ENCODE measurements at places on chromosomes 3 and 15. TPM values are rescaled to one million over a fixed set of nuclear protein-coding genes. Genes with fewer than 3 reads are reported as not detected.

- DNase-seq = no peak
Observed at GRCh38 chr15:41207687-41208448, 22.7 kb downstream of the EXD1 start.

- DNase-seq = no peak
Observed at GRCh38 chr3:49831341-49831740, 17.6 kb upstream of the UBA7 start.

VPS13C gene
- total RNA-seq = 60.2 TPM

DNA sequence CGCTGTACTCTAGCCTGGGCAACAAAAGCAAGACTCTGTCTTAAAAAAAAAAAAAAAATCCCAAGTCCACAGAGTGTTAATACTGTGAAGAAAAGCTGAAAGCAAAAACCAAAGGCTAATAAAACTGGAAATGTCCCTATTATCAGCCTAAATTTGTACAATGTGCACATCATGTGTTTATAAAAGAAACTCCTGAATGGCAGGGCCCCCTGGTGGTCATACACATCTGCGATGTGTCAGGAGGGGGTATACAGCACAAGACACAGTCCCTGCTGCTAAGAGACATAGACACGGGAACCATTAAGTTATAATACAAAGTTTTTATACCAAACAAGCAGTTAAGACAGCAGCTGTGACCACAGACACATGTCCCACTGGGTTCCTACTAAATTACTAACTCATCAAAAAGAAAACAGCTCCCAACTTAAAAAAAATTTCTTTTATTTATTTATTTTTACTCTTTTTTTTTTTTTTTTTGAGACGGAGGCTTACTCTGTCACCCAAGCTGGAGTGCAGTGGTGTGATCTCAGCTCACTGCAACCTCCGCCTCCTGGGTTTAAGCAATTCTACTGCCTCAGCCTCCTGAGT is 31.0 kb downstream of the IDH2 start:
- peak; percentile 91 for DNase-seq

DNA sequence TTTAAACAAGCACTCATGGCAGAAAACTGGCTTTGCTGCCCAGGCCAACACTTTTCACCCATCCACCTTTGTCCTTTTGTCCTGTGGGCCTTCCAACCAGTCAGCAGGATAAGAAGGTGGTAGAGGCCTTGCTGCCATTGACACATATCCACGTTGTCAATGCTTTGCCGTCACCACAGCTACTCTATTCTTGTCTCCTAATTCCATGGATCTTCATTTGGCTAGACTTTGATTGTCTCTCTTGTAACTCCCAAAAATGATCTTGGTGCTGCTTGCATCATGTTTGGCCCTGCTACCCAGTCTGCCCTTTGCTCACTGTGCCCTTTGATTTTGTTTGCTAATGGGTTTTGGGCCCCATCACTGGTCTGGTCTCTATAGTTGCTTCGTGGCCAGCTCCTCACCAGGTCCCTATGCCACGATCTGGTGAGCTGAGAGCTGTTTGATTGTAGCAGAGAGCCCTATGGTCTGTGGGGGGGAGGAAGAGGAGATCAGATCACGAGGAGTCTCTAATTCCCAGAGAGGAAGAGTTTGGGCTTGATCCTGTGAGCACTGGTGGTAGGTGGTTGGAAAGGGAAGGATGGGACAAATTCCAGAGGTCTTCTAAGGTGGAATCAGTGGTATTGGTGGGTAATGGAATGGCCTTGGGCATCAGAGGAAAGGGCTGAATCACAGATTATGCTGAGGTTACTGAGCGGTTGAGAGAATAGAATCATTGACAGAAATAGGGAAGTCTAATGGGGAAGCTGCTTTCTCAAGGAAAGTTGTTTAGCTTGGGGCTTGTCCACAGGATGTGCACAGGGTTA is 40.3 kb downstream of the ABHD2 start:
- no peak for DNase-seq

GRCh38 chr3:172208586-172209332 is 169.4 kb downstream of the FNDC3B start:
- no peak for DNase-seq

- no peak for DNase-seq
Observed at GRCh38 chr15:78650022-78650421, 9.0 kb upstream of the CHRNB4 start.

DNA sequence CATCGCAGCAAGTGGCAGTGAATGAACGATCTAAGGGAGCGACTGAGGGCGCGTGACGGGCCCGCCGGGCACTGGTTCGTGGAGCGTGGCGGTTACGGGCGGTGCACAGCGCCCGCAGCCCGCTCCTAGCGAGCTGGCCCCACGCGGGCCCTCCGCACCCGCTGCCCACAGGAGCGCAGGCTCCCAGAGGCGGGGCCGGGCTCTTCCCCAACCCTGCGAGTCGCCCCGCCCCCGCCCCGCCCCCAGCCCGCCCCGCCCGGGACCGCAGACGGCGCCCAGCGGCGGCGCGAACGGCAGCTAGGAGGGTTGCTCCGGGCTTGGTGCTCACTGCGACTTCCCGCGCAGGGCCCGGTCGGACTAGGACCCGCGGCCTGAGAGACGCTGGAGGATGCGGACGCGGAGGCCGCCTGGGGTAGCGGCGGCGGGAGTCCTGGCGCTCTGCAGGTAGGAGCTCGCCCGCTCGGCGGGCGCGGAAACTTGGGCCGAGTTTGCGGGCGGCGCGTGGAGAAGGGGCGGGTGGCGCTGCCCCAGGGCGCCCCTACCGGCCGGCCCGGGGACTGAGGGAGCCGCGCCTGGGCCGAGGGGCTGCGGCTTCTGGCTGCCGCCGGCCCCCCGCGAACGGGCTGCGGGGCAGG is at the start of gene C15orf39:
Gene C15orf39, plus strand, starts transcription at position 267 of the 635 bp plus-strand sequence. CDS start 4,167 bp downstream, outside the sequence.
- peak; percentile 93 for DNase-seq

ZIC1 gene
- 89.9 TPM for total RNA-seq

GRCh38 chr3:160374925-160375324 is 24.1 kb downstream of the IFT80 start:
- DNase-seq = no peak

Measured in osteocyte (in vitro differentiated cells).